NCI-H1092 (cell line): ENCODE measurements at places on chromosomes 4 and X.

- DNase-seq, result no peak
These were observed at the start of gene CT47C1 for GRCh38 chrX:119072744-119073143. TSS of gene CT47C1 (plus strand) at chrX:119072993. CDS start at chrX:119073226, 233 bp downstream.

- DNase-seq, result no peak
These were observed 11.1 kb downstream of the LSM6 start for GRCh38 chr4:146186596-146186995.

GRCh38 chr4:149029056-149029651, 586.9 kb upstream of the NR3C2 start:
- no peak for DNase-seq

DNA sequence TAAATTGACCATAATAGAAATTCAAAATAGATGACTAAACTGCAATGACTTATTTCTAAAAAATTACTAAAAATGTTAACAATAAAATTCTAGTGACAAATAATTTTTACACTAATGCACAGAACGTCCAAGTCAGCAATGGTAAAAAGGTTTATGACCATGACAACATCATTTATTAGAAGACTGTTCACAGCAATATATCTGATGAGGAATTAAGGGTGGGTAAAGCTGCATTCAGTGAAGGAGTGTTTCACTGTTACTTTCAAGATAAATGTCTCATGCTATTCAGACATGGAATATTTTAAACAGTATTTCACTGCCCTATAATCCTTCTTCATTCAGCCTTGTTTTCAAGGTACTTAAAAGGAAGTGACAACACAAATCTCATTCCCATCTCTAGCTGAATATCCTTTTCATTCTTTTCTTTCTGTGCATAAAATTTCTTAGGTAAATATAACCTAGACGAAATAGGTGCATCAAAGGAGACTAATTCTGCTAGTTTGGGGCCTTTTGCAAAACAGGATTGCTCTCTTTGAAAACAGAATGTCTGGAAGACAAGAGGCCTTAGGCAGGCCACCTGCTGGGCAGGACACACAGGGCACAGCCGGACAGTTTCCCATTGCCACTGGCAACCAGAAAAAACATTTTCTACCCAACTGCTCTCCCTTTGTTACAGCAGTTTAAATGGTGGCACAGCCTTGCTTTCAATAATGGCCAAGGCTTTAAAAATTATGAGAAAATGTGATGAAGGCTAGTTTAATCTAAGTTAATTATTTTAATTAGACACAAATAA, 600.3 kb downstream of the SPRY1 start:
- no peak for DNase-seq

- DNase-seq, result no peak
These were observed 1.2 kb upstream of the CD40LG start for GRCh38 chrX:136646602-136647239.

GRCh38 chrX:143615851-143616250, 20.1 kb downstream of the SLITRK4 start:
- DNase-seq, result no peak

GRCh38 chr4:35300996-35301774, 943.1 kb downstream of the ARAP2 start:
- DNase-seq, result no peak

GRCh38 chr4:6992728-6993677, 50.2 kb upstream of the TADA2B start:
- DNase-seq, result no peak

DNA sequence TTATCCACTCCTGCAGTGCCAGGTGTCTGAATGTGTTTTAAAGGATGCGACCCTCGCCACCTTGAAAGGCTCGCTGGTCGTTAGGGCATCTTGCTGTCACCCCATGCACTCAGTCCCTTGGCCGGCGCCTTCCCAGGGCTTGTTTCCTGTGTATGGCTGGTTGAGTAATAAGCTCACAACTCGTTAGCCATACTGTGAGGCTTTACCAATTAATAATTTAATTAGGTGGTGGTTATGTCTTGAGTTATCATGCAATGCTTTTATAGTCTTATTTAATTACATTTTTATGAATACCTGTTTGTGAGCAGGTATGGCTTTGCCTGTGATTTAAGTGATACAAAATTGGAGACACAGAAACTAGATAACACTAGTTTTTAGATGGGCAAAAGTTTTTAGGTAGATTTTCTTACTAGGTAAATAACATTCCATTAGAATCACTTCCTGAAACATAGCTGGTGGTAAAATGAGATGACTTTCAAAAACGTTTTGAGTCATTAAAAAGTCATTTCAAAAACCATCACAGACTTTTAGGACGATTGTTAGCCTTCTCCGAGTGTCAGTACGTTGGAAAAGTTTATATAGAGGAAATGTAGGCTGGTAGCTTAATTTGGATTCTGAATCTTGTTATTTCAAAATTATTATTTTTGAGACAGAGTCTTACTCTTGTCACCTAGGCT, 18.2 kb downstream of the PTTG2 start:
- DNase-seq, result no peak

- DNase-seq, result no peak
These were observed 5.6 kb downstream of the QRFPR start for GRCh38 chr4:121375262-121375661.

GRCh38 chrX:31894152-31894551, 822.3 kb upstream of the FTHL17 start:
- DNase-seq, result no peak

DNA sequence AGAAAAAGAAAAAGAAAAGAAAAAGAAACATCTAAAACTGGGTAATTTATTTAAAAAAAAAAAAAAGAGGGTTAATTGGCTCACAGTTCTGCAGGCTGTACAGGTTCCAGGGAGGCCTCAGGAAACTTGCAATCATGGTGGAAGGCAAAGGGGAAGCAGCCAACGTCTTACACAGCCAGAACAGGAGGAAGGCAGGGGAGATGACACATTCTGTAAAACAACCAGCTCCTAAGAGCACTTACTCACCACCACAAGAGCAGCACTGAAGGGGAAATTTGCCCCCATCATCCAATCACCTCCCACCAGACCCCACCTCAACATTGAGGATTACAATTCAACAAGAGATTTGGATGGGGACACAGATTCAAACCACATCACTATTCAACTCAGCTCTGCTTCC, 36.8 kb upstream of the TMEM184C start:
- DNase-seq, result no peak

DNA sequence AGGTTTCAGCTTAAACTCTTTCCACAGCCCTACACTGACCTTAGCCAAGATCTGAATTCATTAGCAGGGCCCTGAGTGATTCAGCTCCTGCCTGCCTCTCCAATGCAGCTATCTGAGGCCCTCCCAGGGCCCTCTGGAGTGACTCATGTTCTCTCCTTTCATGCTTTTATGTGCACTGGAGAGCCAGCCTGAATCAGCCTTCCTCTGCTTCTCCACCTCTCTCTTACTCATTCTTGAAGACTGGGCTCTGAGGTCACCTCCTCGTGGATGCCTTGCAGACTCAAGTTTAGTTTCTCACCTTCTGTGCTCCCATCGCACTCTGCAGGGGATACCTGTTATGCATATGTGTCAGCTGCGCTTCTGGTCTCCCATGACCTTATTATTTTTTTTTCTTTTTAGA, 3.1 kb upstream of the OCIAD2 start:
- DNase-seq, result no peak

DNA sequence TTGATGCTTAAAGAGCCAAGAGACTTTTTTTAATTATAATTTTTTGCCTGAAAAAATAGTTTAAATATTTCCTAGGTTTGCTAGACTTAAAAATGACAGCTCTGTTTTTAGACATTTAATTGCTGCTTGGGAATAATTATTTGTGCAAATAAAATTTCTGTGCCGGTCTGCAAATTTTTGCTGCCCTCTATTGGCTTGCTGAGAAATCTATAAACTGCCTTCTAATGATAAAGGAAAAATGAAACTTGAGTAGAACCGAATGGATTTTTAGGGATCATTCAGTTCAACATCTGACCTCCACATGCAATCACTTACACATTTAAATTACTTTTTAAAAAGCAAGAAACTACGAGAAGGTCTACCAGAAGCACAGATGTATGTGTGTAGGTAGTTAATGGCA, 434.0 kb downstream of the FAM133A start:
- no peak for DNase-seq

DNA sequence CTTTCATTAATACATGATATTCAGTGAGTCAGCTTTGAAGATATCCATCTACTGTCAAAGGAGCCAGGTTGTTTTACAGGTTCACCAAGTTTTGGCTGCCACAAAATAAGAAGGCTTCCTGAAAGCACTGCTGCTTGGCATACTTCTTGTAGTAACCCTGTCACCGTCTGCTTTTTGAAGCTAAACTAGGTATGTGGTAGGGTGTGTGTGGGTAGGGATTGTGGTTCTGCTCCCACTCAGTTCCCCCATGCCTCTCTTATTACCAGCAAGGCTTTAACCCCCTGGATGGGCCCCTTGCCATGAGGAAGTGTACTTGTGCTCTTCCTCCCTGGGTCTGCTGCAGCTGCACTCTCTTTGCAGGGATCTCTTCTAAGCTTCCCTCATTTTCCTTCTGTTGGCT, 191.2 kb downstream of the BANK1 start:
- no peak for DNase-seq

- no peak for DNase-seq
These were observed 13.3 kb upstream of the TBC1D19 start for GRCh38 chr4:26570596-26570995.

DNA sequence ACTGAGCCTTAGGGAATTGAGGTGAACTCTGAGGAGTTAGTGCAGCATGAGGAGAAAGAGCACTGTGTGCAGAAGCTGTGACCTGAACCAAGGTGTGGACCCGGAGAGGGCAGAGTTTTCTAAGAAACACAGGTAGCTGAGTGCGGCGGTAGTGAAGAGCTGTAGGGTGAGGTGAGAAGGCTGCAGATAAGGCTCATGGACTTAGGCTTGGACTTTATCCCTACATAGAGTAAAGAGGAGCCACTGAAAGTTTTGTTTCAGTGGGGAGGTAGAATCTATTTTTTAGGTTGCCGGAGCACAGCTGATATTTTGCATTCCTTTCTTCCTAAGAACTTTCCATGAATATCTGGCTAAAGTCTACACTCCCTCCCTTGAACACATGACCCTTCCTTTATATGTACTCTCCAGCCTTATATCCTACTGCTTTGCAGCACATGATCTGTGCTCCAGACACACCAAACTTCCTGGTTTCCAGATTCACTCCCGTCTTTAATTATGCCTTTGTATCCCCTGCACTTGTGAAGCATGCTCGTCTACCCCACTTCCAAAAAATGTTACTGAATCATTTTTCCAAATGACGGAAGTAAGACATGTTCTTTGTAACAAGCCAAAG, 10.6 kb upstream of the PGRMC2 start:
- DNase-seq, result no peak

- DNase-seq, result no peak
These were observed 179.0 kb downstream of the SPCS3 start for GRCh38 chr4:176498617-176499256.

GRCh38 chr4:139736274-139736660, 70.6 kb downstream of the MGST2 start:
- DNase-seq, result no peak

DNA sequence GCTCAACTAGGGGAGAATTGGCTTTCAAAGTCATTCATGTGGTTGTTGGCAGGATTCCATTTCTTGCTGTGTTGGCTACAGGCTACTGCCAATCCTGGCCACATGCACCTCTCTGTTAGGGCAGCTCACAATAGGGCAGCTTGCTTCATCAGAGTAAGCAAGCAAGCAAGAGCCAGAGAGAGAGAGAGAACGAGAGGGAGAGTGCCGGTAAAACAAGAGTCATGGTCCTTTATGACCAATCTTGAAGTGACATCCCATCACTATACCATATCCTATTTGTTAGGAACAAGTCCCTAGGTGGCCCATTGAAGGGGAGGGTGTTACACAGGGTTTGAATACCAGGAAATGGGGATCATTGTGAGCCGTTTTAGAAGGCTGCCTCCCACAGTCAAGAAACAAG, 33.0 kb upstream of the TLR2 start:
- DNase-seq, result no peak

DNA sequence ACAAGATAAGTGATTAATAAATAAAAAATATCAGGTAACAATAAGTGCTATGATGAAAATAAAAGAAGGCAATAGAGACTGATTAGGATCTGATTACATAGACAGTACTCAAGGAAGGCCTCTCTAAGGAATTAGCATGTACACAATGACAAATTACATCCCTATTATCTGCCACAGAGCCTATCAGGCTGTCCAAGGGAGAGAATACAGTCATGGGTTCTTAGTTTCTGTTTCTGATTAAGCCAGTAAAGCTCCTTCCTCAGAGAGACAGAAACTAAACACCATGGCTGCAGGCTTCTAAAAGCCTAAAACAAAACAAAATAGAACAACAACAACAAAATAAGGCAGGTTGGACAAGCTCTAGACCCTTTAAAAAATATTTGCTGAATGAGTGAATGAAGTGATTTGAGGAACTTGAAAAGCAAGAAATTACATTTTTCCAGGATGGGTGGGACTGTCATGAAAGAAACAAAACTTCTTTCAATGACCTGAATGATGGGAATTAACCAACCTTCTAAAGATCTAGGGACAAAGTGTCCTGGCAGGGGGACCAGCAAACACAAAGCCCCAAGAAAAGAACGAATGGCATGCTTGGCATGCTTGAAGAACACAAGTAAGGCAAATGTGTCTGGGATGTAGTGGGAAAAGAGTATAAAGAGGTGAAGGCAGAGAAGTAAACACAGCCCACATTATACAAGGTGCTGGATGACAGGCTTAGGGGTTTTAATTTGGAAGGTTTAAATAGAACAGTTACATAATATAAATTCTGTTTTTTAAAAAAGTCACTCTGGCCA, 44.1 kb downstream of the NAA11 start:
- no peak for DNase-seq

GRCh38 chrX:54066841-54067240, 22.6 kb upstream of the PHF8 start:
- no peak for DNase-seq

- no peak for DNase-seq
These were observed 5.1 kb downstream of the EFNB1 start for GRCh38 chrX:68833855-68834331.

DNA sequence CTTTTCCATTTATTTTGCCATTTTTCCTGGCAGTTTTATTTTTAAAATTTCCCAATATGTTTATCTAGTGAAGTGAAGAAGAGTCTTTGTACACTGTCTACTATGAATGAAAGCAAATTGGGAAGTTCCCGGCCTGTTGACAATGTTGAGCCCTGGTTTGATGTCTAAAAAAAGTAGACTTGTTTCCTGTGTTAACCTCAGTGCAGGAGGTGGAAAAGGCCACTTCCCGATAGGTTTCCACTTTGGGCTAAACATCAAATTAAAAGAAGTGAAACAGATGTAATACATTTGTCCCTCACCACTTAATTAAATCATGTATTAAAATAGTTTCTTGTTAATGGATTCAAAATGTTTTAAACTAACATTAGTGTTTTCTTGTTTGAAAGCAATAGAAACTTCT, 30.0 kb downstream of the BBS12 start:
- DNase-seq, result no peak

- no peak for DNase-seq
These were observed 21.9 kb downstream of the TXK start for GRCh38 chr4:48112017-48112667.
